Hematopoietic multipotent progenitor cell treated with erythropoietin and hydrocortisone succinate and interleukin-3 and kit ligand, for 8 days (in vitro differentiated cells): ENCODE measurements at places on chromosomes 7 and 10.

DNA sequence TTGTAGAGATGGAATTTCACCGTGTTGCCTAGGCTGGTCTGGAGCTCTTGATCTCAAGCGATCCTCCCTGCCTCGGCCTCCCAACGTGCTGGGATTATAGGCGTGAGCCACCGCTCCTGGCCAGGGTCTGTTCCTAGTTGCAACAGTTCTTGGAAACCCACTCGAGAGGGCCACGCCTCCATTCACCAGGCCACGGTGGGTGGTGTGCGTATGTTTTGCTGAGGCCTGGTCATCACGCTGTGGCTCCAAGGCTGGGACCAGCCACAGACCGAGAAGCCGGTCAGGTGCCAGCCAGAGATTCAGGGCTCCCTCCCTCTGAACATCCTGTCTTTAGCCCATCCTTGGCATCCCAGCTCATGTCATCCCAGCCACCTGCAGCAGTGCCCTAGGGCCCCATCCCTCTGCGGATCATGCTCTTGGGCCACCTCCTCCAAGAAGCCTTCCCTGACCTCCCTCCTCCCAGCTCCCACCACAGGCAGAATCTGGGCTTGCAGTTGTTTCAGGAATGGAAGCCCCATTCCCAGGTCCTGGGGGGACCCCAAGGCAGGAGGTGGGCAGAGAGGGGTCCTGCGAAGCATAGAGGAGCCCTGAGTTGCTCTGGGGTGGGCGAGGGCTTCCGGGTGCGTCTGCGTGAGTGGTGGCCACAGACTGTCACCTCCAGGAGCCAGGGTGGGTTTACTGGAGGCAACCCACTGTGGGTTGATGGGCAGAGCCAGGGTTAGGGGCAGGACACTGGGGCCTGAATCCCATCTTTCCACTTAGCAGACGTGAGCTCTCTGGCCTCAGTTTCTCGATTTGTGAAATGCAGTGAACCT lies 5.2 kb downstream of the LAT2 start:
- DNase-seq, result no peak

DNA sequence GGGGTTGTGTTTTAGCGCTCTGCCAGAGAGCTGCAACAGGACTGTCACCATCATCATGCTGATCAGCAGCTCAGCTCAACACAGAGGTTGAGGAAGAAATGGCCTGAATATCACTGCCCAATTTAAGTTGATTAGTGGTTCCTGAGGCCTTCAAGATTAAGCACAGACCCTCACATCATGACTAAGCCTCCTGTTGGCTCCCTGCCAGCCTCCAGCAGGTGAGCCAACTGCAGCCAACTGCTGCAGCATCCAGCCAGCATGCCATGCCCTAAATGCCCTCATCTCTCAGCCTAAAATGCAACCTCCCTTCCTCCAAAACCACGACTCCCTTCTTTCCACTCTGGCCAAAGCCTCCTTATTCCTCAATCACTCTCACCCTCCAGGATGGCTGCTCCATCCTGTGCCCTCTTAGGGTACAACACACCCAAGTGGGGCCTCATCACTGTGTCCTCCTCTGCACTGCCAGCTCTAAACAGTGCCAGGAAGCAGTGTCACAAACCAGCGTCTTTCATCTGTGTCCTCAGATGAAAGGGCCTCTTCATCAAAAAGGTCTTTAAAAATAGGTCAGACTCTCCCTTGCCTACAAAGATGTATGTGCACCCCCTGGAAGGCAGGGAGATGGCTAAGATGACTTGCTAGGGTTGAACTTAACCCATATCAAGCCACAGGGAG lies 259.3 kb downstream of the ZEB1 start:
- DNase-seq, result no peak

GRCh38 chr7:38977685-38978084 lies at the start of gene POU6F2:
POU6F2 (plus strand) TSS chr7:38977909; CDS start chr7:38977954, 45 bp downstream.
- no peak for DNase-seq

DNA sequence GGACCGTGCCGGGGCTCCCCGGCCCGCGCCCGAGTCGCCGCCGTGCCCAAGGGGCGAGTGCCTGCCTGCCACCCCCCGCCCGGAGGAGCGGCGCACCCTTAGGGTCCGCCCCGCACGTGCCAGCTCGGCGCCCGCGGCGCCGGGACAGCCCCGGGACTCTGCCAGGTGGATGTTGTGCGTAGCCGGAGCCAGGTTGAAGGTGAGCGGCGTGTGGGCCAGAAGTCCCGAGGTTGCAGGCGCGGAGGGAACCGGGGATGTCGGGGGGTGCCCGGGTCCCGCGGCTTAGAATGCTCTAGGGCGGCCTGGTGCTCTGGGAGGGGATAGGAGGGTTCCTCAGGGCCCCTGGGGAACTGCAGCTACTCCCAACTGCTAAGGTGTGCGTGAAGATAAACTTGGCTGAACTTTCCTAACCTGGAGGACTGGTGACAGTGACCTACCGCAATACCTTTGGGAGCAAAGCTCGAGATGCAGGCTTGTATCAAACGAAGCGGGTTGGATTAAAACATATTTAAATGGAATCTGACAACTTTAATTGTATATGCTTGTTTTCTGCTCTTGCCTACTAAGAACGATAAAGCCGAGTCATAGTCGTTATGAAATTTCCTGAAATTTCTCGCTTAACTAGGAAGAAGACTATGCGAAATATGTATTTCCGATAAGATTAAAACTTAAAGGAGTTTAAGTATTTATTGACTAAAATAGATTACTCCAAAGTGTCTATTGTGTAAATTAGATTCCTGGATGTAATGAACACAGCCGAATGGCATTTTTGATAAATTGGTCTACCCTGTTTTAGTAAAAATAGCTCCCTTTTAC lies at the start of gene CUX1:
Gene CUX1, plus strand, starts transcription at position 156 of the 816 bp plus-strand sequence. Its CDS starts 14 bp downstream, at position 170.
- peak; percentile 64 for DNase-seq

DNA sequence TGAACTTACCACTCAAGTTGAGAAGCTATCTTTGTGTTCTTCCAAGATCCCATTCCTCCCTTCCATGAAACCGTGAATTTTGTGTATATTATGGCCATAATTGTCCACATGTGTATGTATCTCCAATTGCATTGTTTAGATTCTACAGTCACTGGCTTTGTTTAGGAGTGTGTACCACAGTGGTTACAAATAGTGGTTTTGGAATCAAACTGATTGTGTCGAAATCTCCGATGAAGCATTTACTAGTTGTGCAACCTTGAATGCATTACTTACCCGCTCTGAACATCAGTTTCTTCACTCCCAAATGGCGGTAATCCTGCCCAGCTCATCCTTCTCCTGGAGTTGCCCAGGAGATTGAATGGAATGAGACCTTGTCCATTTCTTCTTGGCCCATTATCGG lies 145.0 kb upstream of the ZNF32 start:
- no peak for DNase-seq

DNA sequence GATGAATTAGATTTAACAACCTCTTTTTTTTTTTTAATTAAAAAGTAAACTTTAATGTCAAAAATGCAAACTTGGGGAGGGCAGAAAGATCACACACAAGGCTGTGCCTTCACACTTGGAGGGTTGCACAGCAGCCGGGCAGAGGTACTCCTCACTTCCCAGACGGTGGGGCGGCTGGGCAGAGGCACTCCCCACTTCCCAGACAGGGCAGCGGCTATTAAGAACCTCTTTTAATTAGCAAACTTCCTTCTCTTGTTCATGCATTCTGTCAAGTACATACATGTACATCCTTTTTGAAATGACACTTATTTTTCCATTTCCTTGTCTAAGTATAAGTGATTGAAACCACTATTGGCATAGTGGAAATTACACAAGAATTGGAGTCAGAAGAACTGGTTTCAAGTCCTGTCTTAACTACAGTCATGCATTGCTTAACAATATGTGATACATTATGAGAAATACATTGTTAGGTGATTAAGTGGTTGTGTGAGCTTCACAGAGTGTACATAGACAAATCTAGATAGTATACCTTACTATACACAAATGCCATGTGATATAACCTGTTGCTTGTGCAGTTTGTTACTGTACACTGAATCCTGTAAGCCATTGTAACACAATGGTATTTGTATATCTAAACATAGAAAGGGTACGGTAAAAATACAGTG lies 26.5 kb downstream of the BTRC start:
- no peak for DNase-seq

DNA sequence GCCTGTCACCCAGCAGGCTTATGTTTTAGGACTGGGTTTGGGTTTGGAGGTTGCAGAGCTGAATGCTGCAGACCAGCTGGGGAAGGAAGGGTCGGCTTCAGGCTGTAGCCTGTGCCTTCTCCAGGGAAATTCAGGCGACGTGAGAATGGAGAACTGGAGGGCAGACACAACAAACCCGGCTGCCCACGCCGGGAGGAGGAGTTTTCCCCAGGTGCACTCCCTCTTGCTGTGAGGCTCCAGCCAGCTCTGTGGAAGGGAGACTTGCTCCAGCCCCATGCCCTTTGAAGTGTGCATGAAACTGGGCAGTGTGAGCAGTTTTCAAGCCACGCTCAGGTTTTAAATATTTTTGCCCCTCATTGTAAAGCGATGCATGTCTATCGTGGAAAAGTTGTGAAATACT lies 279.1 kb downstream of the CCSER2 start:
- DNase-seq, result no peak

DNA sequence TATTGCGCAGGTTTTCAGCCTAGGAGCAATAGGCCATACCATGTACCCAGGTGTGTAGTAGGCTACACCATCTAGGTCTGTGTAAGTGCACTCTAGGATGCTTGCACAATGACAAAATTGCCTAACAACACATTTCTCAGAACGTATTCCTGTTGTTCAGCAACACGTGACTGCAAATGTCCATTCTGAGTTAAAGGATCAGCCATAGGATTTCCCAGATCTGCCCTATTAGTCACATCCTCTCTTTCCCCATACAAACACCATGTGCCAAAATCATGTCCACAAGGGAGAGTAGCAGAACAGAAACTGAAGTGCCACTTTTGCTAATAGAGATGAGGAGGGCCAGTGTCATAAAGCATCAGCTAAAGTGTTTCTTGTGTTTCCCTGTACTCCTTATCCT lies 42.6 kb upstream of the AMPH start:
- no peak for DNase-seq

- DNase-seq, result no peak
Observed at GRCh38 chr7:40659231-40659630, 524.4 kb downstream of the SUGCT start.

DNA sequence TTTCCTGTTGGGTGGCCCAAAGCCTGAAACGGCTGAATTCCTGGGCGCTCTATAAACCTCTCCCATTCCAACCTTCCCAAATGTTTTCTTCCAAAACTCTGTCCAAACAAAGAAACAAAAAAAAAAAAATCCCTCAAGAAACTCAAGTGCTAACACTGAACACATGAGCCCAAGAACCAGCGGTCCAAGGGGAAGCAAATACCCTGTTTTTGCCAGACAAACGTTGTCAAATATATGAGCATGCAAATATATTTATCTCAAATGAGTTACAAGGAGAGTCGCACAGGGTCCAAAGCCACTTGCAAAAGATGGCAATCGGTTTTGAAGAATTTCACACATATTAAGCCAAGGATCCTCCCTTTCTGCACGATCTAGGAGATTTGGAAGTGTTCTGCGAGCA lies 23.3 kb upstream of the EMX2 start:
- DNase-seq, result no peak

DNA sequence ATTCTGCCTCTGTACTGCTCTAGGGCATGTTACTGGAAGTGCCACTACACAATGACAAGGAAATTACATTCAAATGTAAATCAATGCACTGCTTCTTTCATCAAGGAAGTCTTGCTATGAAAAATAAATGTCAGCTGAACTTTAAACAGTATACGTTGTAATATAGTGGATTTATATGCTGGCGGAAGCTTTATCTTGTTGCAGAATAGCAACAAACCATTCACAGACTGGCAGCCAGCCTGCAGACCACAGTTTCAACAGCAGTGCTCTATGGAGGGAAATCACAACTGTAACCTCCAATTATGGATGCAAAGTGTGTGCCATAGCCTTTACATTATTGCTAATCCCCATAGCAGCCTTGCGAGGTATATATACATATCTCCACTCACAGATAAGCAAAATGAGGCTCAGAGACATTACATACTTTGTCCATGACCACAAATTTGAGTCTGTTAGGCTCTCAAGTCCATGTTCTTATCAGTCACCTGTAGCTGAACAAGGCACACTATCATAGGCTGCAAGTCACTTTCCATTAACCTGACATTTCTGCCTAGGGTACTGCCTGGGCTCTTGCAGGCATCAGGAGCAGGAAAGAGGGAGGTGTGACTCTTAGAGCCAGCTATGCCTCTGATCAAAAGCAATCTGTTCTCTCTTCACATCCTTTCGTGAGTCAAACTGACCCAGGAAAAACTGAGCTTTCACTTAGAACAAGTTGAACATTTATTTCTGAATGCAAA lies 22.6 kb downstream of the COL28A1 start:
- DNase-seq, result no peak

GRCh38 chr7:29482056-29482455 lies 81.6 kb upstream of the PRR15 start:
- no peak for DNase-seq

DNA sequence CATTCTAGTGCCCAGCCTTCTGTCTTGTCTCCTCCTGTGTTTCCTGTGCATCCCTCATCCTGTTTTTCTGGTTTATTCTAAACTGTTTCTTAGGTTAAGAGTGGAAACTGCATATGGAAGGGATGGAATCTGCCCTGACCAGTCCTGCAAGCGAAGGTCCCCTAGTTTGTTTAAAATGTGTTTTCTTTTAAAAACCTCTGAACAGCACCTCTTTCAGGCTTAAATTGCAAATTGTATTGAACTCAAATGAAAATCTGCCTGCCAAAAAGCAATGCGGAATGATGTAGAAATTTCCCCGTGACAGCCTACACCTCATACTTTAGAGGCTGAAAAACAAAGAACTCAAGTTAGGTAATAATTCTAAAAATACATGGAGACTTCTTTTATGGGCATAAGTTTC lies 222.8 kb upstream of the IMMP2L start:
- DNase-seq, result no peak

DNA sequence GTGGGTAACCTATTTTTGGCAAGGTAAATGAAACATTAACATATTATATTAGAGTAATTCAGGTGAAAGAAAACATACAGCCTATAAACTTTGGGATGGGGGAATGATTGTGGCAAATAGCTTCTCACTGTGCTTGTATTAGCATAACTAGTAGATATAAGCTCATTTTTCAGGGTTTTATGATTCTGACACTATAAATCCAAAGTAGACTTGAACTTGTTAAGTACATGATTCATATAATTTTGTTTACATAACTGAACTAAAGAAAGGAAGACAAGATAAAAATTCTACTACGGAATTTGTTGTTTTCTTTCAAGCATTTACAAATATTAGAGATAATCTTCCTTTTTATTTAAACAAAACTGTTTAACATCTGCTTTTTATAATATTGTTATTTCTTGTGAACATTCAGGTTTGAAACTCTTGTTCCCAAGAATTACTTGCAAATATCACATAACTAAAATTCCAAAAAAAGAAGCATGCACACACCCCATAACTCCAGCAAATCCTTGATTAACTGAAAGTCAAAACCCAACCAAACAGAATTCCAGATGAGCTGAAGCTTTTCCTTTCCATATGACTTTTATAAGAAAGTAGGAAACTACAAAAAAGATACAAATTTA lies 142.3 kb downstream of the JAZF1 start:
- no peak for DNase-seq
